ENCODE measurements at places on chromosomes 3 and 15.

DNA sequence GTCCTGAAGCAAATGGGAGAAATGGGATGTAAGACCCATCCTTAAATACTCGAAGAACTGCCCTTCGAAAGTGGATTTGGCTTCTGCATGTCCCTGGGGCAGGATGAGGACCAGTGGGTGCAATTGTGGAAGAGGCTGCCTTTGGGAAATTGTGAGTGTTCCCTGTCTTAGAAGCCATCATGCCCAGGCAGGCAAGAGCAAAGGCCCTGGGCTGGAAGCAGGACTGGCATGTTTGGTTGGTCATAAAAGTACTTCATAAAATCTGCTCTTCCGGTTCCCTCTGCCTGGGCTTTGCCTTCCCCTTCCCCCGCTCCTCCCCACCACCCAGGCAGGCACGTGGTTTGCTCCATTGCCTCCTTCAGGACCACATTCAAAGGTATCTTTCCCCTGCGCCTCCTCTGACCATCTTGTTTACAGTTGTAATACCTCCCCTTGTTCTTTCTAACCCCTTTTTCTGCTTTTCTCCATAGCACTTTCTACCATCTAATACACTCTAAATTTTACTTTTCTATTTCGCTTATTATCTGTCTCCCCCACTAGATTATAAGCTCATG lies 8.3 kb downstream of the MINAR1 start:
- no peak for DNase-seq

- DNase-seq = no peak
Observed at GRCh38 chr15:75648156-75649000, 666 bp downstream of the SNX33 start.

DNA sequence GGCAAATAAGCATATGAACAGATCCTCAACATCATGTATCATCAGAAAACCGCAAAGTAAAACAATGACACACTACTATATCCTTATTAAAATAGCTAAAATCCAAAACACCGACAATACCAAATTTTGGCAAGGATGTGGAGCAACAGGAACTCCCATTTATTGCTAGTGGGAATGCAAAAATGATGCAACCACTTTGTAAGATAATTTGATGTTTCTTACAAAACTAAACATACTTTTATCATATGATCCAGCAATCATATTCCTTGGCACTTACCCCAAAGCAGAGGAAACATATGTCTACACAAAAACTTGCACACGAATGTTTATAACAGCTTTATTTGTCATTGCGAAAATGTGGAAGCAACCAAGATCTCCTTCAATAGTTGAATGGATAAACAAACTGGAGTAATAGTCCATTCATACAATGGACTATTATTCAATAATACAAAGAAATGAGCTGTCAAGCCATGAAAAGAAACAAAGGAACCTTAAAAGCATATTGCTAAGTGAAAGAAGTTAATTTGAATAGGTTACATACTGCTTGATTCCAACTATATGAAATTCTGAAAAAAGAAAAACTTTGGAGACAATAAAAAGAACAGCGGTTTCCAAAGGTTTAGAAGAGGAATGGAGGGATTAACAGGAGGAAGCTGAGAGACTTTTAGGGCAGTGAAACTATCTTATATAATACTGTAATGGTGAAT lies 172.0 kb downstream of the VPS13C start:
- DNase-seq = no peak

GRCh38 chr15:73926219-73927002 lies at the start of gene LOXL1:
TSS of gene LOXL1 (plus strand) at chr15:73926462. CDS start at chr15:73926784, 322 bp downstream.
- no peak for DNase-seq

DNA sequence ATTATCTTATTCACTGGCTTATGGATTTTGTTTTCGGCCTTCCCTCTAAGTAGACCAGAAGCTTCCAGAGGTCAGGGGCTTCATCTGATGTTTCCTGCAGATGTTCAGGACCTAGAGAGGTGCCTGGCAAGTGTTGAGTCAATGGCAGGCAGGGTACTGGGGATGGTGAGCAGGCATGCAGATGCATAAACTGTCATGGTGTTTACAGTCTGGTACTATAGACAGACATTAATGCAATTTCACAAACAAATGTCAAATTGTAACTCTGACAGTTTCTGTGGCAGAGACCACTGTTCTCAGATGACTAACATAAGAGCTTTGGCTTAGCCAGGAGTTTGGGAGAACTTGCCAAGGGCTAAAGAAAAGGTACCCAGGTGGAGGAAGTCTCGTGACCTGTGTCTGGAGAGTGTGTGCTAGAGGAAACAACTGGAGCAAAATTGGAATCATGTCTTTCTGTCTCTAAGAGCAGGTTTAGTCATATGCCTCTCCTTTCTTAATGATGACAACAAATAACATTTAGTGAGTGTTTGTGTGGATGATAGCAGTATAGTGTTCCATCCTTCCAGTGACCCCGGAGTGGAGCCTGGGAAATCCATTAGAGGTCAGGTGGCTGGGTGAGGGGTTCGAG lies 53.7 kb upstream of the TRAK1 start:
- no peak for DNase-seq

GRCh38 chr3:108486338-108486737 lies 24.1 kb downstream of the MYH15 start:
- DNase-seq = no peak

DNA sequence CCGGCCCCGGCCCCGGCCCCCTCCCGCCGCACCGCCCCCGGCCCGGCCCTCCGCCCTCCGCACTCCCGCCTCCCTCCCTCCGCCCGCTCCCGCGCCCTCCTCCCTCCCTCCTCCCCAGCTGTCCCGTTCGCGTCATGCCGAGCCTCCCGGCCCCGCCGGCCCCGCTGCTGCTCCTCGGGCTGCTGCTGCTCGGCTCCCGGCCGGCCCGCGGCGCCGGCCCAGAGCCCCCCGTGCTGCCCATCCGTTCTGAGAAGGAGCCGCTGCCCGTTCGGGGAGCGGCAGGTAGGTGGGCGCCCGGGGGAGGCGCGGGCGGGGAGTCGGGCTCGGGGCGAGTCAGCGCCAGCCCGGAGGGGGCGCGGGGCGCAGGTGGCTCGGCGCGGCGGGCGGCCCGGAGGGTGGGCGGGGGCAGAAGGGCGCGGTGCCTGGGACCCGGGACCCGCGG lies 352 bp downstream of the CHRD start:
- no peak for DNase-seq

DNA sequence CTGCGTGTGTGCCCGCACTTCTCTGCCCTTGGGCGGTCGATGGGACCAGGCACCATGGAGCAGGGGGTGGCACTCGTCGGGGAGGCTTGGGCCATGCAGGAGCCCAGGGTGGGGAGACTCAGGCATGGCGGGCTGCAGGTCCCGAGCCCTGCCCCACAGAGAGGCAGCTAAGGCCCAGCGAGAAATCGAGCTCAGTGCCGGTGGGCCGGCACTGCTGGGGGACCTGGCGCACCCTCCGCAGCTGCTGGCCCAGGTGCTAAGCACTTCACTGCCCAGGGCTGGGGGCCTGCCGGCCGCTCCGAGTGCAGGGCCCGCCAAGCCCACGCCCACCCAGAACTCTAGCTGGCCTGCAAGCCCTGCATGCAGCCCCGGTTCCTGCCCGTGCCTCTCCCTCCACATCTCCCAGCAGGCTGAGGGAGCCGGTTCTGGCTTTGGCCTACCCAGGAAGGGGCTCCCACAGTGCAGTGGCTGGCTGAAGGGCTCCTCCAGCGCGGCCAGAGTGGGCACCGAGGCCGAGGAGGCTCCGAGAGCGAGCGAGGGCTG lies 553 bp upstream of the RTP4 start:
- no peak for DNase-seq

GRCh38 chr3:122668930-122669730 lies 11.5 kb upstream of the PARP14 start:
- peak; percentile 41 for DNase-seq

DNA sequence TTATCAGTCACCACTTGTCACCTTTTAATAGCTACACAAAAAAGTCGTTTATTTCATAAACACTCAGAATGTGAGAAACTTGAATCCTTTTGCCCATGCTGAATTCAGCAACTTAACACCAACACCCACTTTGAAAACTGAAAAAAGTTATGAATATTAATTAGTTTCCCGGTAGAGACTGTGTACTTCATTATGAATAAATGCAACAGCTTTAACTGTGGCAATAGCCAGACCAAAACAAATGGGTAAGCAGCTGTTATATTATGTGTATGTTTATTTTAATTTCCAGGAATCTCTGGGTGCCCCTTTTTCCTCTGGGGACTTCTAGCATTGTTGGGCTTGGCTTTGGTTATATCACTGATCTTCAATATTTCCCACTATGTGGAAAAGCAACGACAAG lies 7.8 kb downstream of the TRAT1 start:
- no peak for DNase-seq

- DNase-seq = no peak
Observed at GRCh38 chr3:193943200-193943599, 192.7 kb upstream of the HES1 start.

- no peak for DNase-seq
Observed at GRCh38 chr15:30791239-30792175, 112.2 kb upstream of the FAN1 start.

- no peak for DNase-seq
Observed at GRCh38 chr3:51794206-51794605, 15.2 kb upstream of the IQCF6 start.

GRCh38 chr15:66620341-66620740 lies 54.5 kb upstream of the LCTL start:
- no peak for DNase-seq

- DNase-seq = no peak
Observed at GRCh38 chr15:36053746-36054145, 507.8 kb upstream of the DPH6 start.

DNA sequence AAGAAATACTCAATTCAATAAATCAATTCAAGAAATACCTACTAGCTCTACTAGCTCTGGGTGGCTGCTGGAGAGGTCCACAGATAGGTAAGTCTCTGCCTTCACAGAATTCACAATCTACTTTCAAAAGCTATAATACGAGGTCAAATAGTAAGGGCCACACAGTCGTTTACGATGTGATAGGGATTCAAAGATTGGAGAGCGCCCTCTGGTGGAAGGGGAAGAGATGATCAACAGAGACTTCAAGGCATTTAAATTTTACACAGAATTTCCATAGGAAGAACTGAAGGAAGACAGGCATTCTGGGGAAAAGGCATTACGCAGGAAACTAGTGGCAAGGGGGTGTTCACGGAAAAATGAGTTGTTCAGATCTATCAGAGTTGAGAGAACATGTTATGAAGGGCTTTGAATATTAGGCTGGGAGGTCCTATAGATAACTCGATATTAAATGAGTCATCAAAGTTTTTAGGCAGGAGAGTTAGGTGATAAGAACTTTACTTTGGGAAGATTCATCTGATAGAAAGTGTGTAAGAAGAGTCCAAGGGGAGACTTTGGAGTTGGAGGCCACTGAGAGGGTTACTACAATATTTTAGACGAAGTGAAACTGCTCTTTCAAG lies 128.8 kb downstream of the FRMD5 start:
- DNase-seq = no peak

DNA sequence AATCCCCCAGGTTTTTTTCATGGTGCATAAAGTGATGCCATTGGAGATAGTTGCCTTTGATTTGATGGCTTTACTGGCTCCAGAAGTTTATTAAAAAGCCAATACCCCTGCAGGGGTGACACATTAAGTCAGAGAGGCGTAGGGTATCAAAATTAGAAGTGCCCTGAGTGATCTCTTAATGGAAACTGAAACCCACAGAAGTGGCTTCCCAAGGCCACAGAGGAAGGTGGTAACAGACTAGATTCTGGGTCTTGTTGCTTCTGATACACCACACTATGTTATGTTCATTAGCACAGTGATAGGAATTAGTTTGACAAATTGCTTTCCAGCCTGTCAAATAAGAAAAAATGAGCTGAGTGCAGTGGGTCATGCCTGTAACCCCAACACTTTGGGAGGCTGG lies 112.3 kb downstream of the IQCH start:
- DNase-seq = no peak

GRCh38 chr15:40163657-40164416 lies 3.0 kb downstream of the BUB1B start:
- no peak for DNase-seq
